ENCODE measurements at places on chromosomes 1 and 21. TPM values are rescaled to one million over a fixed set of nuclear protein-coding genes. Genes with fewer than 3 reads are reported as not detected.
A peak's percentile ranks its signal among the peaks of the same experiment; 100 is the strongest.

DNA sequence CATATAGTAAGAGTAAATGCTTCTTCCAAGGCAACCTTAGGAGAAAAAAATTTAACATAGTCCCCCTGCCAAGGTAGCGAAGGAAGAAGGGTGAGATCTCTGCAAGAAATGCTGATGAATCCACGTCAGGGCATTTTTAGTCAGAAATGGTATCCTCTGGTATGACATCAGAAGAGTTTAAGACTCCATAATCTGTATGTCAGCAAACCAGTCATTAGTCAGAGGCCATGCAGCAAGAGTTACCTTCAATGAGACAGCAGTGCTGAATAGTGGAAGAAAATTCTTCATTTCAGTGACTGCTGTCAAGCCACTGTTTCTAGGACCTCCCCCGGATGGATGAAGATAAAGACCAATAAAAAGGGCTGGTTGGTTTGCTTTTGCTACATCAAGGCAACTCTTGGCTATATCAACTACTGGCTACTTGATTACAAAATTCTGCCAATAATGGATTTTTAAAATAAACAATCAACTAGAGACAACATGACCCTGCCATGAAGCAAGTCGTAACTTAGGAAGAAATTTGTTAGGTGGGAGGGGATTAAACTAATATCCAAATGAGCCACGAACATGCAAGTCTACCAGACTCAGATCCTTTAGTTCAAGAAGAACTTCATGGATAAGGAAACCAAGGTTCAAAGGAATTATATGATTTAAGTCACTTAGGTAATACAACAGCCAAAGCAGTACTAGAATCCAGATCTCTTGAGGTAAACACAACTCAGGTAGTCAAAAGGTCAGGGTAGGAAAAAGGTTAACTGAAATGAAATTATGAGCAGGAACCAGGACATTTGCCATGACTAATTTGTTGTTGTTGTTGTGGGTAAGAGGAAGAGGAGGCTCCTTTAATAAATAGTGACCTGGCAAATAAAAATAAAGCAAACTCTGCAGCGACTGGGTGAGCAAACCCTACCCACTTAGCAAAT, 25.6 kb upstream of the GUCA2A start:
- peak overlapping the region; percentile 8 for H3K27ac ChIP-seq
- no peak overlapping the region for H3K4me3 ChIP-seq
- DNase-seq, result no peak
- no peaks in the 10 kb centered on the region for H3K27me3 ChIP-seq
- peaks cover 49% of the 10 kb centered on the region for H3K36me3 ChIP-seq

Gene DIRAS3
- total RNA-seq, result 2.5 TPM

GRCh38 chr1:55559842-55560241, 344.7 kb upstream of the USP24 start:
- no peaks in the 10 kb centered on the region for H3K27me3 ChIP-seq
- no peak for DNase-seq
- peaks cover 3% of the 10 kb centered on the region for H3K36me3 ChIP-seq
- H3K4me3 ChIP-seq, result no peak overlapping the region
- peaks cover 24% of the 10 kb centered on the region for H3K4me1 ChIP-seq

Gene SNRPE
- total RNA-seq, result 185 TPM

DNA sequence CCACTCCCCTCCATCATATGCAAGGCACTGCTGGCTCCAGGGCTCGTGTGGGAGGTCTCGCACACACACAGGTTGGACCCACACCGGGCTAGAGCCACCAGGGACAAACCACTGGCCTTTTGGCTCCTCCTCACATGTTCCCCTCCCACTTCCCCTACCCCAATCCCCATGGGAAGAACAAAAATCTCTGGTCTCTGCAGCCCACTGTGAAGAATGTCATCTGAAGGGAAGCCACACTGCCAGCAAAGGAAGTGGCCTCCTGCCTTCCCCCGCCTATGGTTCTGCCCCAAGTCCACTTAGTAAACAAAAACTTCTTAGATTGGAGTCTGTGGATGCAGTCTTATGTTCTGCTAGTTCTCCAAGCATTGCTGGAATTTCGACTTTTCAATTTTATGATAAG, 24.2 kb downstream of the OLFML3 start:
- H3K36me3 ChIP-seq, result no peaks in the 10 kb centered on the region
- H3K27me3 ChIP-seq, result no peaks in the 10 kb centered on the region
- no peak overlapping the region for H3K27ac ChIP-seq
- peaks cover 25% of the 10 kb centered on the region for H3K4me1 ChIP-seq
- H3K4me3 ChIP-seq, result no peak overlapping the region

Measured in mesothelial cell of epicardium (in vitro differentiated cells).